ENCODE measurements at places on chromosomes 2 and 18. TPM values are rescaled to one million over a fixed set of nuclear protein-coding genes. Genes with fewer than 3 reads are reported as not detected.

The UGT1A4 gene
- total RNA-seq, result not detected

The DPP10 gene
- total RNA-seq, result 3.1 TPM

The EFHD1 gene
- 4.4 TPM for total RNA-seq

The SAG gene
- total RNA-seq, result not detected

- DNase-seq, result no peak
Measured at GRCh38 chr2:228355897-228356296, 174.4 kb upstream of the SPHKAP start.

DNA sequence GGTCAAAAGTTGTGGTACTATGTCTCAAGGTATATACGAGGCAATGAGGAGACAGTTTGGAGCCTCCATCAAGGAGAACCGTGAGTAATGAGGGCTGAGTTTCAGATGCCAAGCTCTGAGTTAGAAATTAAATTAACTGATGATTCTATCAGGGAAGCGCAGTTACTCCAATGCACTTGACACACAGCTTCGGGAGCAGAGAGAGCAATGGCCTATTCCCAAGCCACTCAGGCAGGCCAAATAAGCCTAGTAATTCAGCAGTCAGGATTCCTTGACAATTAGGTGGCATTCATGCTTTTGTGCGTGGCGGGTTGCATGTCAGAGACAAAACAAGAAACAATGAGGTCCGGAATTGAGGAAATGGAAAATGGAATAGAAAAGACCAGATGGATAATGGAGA, 123.2 kb downstream of the MMADHC start:
- no peak for DNase-seq

- no peak for DNase-seq
Measured at GRCh38 chr2:95313296-95314131, 16.4 kb downstream of the KCNIP3 start.

- no peak for DNase-seq
Measured at GRCh38 chr2:88181511-88181910, 11.4 kb downstream of the THNSL2 start.

- no peak for DNase-seq
Measured at GRCh38 chr2:176526995-176527901, 258.0 kb downstream of the MTX2 start.

GRCh38 chr2:19176172-19176852, 182.1 kb downstream of the OSR1 start:
- no peak for DNase-seq

DNA sequence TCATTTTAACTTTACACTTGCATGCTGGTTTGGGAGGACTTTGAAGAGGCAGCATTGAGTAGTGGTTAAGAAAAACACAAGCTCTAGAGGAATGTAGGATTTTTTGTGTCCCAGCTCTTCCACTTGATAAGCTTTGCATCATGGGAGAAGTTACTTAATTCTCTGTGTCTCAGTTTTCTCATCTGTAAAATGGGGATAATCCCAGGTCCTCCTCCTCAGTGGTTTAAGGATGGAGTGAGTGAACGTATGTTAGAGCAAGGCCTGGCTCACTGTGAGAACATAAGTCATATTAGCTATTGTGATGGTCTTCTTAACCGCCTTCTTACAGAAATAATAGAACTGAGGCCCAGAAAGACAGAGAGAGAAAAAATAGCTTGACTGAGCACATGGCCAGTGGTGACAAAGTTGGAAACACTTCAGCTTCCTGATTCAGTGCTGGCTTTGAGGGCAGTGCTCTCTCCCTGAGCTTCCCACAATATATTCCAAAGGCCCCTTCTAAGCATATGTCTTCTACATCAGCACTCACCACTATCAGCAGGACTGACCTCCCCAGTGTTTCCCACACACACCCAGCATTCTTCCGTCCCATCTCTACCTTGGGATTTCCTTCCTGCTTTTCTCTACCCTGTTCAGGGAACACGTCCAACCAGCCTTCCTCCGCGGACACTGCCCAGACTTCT, 214.9 kb upstream of the TNP1 start:
- DNase-seq, result no peak

DNA sequence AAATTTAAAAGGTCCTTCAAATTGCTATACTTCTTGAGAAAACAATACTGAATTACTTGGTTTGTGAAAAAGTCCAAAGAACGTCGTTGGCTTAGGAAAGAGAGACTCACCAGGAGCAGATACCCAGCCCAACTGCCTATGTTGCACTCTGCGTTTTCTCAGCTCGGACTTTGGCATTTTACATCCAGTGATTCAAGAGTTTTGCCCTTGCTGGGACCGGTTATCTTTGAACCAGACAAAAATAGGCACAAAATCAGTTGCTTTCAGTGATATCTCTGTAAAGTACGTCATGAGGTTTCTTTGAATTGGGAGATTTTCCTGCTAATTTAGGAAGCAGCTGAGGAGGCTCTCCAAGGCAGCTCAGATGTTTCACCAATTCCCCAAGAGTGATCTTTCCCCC, 29.3 kb downstream of the FHOD3 start:
- no peak for DNase-seq

- DNase-seq, result no peak
Measured at GRCh38 chr2:88212251-88212790, 42.2 kb downstream of the THNSL2 start.

DNA sequence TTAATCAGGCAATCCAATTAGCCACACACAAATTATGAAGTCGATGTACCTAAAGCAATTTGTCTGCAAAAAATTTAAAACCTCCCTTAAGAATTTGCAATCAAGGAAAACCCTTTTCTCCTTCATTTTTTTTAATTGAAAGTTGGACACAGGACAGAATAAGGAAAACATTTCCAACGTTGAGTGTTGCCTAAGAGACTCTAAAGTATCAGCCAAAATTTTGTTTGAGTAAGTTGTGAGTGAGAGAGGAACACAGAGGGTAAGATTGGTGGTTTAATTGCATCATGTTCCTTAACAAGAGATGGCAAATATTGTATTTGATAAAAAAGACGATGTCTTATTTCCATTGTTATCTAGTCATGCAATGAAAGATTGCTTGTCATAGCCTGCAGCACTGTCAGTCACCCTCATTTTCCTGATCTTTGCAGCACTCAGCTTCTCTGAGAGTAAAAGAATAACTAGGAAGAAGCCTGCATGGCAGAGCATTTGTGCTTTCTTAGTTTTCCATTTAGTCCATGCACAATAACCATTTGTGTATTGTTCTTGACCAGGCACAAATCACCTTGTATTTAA, 115.5 kb downstream of the ICOS start:
- no peak for DNase-seq

DNA sequence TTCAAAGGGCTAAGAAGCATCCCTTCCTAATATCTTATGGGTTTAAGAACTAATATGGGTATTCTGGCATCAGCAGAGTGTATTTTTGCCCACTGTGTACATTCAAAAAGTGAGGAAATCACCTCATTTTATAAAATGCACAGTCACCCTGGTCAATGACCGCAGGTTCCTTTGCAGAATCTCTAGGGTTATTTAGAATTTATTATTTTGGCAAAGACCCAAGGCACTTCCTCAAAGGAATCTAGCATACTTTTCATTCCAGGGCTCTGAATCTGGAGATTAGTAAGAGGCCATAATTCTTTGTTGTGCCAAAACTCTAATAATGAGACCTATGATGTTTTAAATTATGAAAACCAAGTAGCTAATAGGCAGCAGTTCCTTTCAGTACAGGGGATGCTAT, 27.2 kb upstream of the CDH2 start:
- DNase-seq, result no peak

DNA sequence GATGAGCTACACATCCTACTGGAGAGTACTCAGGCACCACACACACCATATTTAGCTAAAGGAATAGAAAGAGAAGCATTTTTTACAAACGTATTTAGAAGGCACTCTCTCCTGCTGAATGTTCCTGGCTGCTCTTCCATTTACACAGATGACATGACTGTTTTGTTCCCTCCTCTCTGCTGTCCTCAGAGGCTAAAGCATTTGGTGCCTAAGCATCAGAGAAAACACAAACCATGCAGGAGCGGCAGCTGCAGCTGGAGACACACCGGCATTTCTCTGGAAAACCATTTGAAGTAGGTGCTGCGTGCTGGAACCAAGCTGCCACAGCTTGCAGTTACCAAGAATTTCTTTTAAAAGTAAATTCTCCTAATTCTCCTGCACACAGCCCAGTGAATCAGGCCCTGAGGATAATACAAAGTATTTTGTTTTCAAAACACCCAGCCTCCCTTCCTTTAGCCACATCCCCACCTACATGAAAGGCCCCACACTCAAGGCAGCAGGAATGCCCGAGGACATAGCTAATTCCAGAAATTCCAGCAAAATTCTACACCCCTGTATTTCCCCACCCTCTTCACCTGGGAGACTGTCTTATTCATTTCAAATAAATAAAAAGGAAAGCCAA, 488.9 kb upstream of the SOX11 start:
- DNase-seq, result no peak

DNA sequence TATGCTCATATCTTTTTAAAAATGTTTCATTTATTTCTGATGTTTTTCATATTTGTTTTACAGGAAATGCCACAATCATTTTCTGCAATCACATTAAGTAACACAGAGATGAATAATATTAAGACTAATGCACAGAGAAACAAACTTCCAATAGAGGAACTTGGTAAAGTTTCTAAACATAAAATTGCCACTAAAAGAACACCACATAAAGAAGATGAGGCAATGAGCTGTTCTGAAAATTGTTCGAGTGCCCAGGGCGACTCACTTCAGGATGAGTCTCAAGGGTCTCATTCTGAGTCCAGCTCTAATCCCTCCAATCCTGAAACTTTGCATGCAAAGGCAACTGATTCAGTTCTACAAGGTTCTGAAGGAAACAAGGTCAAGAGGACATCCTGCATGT, 70.4 kb downstream of the APLF start:
- no peak for DNase-seq

- DNase-seq, result no peak
Measured at GRCh38 chr2:143582046-143582747, 453.0 kb downstream of the ARHGAP15 start.

GRCh38 chr2:237694415-237695194, 67.2 kb downstream of the LRRFIP1 start:
- no peak for DNase-seq

- no peak for DNase-seq
Measured at GRCh38 chr2:127872354-127872753, 13.4 kb downstream of the AMMECR1L start.
